Stimulated activated CD8-positive, alpha-beta memory T cell treated with anti-CD3 and anti-CD28 coated beads, Interleukin-15, amount 100 ng/mL, for 4 hours (primary cell): ENCODE measurements at places on chromosomes 13 and 19.

- DNase-seq = no peak
These were observed 76.6 kb upstream of the KLF12 start for GRCh38 chr13:74210693-74211393.

DNA sequence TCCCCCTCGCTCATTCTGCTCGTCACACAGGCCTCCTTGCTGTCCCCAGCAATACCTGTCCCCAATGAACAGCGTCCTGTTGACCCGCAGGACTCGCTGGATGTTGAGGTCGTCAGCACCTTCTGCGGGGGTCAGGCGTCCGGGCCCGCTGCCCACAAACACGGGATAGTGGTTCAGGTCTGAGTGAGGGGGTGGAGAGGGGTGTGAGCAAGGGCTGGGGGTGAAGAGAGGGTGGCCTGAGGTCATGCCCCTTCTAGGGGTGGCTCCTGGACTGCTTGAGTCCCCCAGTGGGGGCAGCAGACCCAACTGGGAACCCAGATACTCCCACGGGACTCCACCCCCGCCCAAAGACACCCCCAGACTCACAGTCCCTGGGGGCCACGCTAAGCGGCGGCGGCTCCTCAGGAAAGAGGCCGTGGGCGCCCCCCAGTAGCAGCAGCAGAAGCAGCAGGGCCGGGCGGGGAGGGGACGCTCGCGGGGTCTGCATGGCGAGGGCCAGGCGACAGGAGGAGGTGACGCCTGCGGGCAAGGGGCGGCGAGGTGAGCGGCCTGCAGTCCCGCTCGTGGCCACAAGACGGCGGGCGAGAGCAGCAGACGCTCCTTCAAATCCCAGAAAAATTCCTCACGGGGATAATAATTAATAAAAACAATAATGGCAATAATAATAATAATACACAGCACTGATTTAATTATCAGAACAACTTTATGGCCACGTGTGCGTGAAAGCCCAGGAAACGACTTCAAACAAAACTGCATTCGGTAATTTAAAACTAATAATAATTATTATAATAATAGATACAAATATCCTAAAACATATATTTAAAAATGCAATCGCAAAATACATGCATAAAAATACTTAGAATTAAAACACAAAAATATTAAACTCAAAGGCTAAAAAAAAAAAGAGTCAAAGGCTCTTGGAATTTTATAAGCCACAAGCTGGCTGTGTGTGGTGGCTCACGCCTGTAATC is 1.2 kb downstream of the SEMA6B start:
- no peak for DNase-seq

GRCh38 chr13:51556740-51557139 is 27.5 kb upstream of the WDFY2 start:
- no peak for DNase-seq

GRCh38 chr13:40116008-40116407 is 460.5 kb downstream of the COG6 start:
- DNase-seq = no peak

DNA sequence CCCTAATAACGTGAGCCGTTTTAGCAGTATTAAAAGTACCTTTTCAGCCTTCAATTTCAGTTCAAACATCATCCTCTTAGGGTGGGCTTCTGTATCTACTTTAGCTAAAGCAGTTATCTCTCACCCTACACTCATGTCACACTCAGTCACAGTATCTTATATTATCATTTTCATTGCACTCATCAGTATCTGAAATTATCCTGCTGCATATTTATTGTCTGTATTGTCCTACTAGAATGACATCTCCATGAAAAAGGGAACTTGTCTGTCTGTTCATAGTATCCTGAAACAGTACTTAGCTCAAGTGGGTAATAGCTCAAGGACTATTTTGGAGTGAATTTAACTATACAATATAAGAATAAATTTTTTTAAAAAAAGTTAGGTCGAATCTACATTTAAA is 19.9 kb upstream of the RFC3 start:
- no peak for DNase-seq

DNA sequence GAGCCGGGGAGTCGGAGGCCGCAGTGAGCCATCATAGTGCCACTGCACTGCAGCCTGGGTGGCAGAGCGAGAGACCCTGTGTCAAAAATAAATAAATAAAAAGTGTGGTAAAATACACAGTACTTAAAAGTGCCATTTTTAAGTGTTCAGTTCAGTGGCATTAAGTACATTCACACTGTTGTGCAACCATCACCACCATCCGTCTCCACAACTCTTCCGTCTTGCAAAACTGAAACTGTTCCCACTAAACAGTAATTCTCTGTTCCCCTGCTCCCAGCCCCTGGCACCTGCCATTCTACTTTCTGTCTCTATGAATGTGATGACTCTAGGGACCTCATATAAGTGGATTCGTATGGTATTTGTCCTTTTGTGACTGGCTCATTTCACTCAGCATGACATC is 13.3 kb downstream of the SLC25A42 start:
- DNase-seq = no peak

- no peak for DNase-seq
These were observed 128.6 kb downstream of the HS6ST3 start for GRCh38 chr13:96218475-96218874.

GRCh38 chr13:80249516-80250212 is 91.3 kb downstream of the SPRY2 start:
- no peak for DNase-seq

DNA sequence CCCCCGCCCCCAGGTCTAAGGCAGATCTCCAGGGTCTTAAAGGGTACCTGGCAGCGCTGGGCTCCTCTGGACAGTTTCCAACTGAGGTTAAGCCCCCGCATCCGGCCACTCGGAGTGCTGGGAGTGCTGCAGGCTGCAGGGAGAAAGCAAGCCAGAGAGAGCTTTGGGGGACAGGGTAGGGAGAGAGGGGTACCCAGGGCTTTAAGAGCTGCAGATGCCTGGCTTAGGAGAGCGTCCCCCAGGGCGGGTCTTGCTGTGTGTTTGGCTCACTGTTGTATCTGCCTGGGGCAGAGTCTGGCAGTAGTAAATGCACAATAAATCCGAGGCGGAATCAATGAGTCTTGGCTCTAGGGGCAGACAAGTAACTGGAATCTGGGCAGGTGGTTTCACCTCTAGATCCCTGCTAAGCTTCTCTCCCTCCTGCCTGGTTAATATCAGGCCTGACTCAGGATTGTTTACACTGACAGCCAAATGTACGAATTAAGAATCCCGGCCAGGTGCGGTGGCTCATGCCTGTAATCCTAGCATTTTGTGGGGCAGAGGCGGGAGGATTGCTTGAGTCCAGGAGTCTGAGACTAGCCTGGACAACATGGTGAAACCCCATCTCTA is 798 bp upstream of the COX6B2 start:
- DNase-seq = no peak

- no peak for DNase-seq
These were observed 16.0 kb downstream of the SLC1A5 start for GRCh38 chr19:46772170-46773017.

DNA sequence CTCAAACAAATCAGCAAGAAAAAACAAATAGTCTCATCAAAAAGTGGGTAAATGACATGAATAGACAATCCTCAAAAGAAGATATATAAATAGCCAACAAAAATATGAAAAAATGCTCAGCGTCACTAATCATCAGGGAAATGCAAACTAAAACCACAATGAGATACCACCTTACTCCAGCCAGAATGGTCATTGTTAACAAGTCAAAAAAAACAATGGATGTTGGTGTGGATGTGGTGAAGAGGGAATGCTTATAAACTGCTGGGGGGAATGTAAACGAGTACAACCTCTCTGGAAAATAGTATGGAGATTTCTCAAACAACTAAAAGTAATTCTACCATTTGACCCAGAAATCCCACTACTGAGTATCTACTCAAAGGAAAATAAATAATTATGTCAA is 239.2 kb upstream of the RFC3 start:
- DNase-seq = no peak

GRCh38 chr13:80548915-80549314 is 208.0 kb upstream of the SPRY2 start:
- DNase-seq = no peak

DNA sequence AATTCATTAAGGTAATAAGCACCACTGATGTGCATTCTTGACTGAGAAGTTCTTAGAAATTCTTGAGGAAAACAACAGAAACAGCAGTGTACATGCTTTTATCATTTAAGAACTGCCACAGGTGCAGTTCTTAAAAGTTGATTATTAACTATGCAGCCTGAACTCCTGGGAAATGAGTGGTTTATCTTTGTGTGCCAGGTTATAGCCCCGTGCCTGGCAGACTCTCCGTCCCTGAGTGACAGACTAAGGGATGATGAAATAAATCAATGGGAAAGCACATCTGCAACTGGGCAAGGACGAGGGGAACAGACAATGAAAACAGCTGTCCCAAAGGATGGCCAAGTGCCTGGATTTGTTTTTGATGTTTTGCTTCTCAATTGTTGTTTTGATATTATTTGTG is 84.4 kb upstream of the SPATA13 start:
- DNase-seq = no peak

GRCh38 chr19:11982526-11982925 is 17.7 kb downstream of the ZNF763 start:
- no peak for DNase-seq

- DNase-seq = no peak
These were observed 36.0 kb downstream of the PBX4 start for GRCh38 chr19:19582471-19582870.

- DNase-seq = no peak
These were observed 532.5 kb downstream of the DIAPH3 start for GRCh38 chr13:59631271-59631670.

DNA sequence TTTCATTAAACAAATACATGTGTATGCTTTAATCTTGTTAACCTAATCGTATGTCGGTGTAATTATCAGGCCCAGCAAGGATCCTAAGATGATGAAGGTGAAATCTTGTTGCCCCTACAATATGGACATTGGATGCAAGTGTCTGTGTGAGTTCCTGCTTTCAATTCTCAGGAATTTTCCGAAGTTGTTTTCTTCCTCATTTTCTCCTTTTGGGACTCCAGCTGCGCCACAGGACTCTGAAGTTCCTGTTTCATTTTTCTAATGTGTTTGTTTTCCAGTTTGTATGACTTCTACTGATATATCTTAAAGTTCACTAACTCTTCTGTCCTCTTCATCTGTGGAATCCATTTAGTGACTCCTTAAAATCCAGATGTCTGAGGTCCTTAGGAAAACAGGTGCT is 11.9 kb upstream of the OR7D2 start:
- no peak for DNase-seq

DNA sequence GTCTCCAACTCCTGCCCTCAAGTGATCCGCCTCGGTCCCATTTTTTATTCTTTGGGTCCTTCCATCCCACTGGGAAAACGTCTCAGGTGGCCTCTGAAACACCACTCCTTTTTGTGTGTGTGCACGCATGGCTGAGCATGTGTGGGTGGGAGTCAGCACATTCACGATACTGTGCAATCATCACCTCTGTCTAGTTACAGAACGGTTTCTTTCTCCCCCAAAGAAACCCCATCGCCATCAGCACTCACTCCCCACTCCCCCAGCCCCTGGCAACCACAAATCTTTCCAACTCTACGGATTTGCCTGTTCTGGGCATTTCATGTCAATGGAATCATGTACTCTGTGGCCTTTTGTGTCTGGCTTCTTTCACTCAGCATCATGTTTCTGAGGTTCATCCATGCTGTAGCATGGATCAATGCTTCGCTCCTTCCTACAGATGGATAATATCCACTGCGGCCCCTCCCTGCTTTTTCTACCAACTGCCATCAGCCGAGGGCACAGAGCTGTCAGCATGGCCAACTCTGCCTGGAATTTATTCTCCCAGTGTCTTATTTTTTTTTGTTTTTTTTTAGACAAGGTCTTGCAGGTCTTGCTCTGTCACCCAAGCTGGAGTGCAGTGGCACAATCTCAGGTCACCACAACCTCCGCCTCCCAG is 9.7 kb downstream of the F2RL3 start:
- no peak for DNase-seq

DNA sequence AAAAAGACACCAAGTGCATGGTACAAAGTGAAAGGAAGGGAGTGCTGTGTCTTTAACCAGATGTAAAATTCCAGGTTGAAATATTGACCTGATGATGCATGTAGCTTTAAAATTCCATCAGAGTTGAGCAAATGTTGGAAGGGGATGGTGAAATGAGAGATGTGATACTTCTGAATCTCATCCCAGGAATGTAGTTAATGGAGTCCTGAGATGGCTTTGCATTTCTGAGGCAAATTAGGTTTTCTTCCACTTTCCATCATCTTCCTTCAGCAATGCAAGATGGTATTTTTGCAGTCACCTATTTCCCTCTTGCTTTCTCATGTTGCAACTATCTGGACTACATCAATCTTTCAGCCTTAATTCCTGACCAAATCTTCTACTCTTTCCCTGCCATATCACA is 194.1 kb upstream of the MIR17HG start:
- no peak for DNase-seq

- DNase-seq = no peak
These were observed 7.7 kb upstream of the DIRAS1 start for GRCh38 chr19:2728783-2729387.

DNA sequence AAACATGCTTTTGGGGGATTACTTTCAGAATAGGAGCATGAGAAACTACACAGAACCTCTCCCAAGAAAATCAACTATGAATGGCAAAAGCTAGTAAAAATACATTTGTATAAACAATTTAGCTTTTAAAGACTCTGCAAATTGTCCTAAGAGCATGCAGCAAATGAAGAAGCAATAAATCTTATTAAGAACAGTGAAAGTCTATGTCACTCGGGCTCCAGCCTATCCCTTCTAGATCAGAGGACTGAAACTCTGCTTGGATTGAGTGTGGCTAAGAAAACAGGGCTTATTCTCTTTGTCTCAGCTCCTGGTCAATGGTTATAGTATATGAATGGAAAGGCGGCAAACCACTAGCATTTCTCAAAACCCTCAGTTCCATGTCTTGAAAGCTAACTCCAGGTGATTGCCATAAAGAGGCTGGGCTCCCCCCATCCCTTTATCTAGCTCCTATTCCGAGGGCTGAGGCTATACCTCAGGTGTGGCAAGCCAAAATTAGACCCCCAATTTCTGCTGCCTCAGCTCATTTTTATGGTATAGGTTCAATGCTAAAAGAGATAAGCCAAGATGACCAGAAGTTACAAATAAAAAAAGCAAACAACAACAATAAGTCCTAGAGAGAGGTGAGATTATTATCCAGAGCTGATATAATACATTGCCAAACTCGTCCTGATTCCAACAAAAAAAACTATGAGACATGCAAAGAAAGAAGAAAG is 953.2 kb downstream of the SLITRK6 start:
- no peak for DNase-seq

DNA sequence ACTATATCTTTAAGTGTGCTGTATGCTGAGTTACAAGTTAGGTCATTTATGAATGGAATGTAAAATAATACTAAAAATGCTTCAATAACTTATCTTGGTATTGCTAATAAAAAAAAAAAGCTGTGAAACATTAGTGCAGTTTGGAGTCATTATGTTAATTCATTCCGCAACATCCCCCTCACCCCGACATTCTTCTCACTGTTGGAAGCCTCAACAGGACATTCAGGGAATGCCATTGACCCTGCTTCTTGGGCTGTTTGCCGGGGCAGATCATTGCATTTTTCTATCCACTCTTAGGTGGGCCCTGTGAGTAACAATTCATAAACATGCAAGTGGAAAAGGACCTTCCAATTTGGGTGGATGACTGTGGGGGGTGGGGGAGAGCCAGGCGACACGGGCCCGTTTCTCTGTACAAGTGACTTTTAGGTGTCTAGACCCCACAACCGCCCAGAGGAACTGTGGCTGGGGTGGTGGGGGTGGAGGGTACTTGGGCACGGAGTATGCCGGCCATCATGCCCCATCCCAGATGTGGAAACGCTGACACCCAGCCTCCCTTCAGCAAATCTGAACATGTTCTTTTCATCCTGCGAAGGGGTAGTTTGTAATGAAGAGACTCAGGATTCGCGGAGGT is 185.9 kb downstream of the ZNF536 start:
- DNase-seq = no peak
